ENCODE measurements at places on chromosomes 3 and 15.

- DNase-seq, result no peak
Observed at GRCh38 chr3:97350971-97351370, 413.6 kb upstream of the ARL6 start.

GRCh38 chr3:46947981-46948791 is 28.4 kb downstream of the CCDC12 start:
- DNase-seq, result no peak

DNA sequence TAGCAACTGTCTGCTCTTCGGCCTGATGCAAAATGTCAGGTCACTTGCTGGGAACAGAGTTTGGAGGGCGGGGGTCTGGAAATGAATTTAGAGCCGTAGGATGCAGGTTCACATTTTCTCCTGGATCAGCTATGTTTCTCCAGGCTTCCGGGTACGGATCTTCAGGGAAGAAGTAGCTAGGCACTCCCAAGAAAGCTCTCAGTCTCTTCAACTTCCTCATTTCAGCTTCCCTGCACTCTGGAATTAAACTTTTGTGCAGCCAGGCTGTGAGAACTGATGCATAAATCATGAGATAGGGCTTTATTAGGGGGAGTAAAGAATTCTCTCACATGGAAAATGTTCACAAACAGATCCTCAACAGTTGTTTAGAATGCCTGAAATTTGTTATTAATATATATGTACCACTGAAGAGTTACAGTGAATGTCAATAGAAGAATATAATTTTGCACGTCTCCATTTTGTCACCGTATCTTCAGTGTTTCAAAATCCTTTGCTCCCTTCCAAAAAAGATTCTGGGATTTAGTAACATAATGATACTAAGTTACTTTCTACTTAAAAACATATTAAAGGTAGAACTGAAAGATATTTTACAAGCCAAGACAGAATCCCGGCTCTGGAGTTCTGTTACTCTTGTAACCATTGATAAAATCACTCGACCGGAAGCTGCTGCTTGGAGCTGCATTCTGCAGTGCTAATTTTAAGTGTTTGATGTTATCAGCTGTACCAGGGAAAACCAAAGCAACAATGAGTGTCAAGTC is 178.5 kb upstream of the P2RY1 start:
- DNase-seq, result no peak

DNA sequence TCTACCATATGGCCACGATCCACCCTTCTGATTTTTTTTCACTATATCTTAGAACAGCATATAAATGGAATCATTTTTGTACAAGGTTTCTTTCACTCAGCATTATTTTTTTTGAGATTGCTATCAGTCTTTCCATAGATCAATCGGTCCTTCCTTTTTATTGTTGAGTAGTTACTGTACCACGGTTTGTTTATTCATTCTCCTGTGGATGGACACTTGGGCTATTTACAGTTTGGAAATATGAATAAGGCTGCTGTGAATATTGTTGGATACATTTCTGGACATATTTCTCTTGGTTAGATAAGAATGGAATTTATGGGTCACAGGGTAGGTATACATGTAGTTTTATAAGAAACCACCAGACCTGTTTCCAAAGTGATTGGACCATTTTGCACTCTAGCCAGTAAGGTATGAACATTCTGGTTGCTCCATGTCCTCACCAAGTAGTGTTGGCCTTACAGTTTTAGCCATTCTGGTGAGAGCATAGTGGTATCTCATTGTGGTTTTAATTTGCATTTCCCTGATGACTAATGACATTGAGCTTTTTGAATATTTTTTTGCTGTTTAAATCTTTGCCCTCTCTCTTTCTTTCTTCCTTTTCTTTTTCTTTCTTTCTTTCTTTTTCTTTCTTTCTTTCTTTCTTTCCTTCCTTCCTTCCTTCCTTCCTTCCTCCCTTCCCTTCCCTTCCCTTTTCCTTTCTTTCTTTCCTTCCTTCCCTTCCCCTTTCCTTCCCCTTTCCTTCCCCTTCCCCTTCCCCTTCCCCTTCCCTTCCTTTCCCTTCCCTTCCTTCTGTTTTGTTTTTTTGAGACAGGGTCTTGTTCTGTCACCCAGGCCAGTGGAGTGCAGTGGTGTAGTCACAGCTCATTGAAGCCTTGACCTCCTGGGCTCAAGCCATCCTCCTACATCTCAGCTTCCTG is 49.2 kb downstream of the LRRK1 start:
- DNase-seq, result no peak

DNA sequence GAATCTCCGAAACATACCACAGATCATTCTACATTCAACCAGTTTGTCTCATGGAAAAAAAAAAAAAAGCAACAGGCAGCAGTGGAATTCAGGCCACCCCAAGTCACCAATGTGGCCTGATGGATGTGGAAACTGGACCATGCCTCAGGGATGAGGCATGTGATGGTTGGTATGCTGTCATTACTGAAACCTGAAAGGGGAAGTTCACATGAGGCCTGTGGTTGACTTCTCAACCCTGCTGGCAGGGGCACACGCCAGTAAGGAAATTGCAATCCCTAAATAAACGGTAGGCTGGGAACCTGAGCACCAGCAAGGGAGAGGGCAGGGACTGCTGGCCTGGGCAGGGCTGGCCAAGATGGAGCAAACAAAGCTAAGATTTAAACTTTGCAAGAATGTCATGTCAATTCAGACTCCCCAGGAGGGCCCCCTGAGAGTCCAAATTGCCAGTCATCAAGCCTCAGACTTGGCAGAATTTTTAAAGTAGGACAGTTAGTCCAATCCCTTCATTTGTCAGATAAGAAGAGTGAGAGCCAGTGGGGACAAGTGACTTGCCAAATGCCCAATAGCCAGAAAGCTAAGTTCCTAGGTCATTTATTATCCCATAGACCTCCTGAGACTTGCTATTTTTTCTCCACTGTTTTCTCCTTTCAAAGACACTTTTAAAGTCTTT is 310.4 kb downstream of the ERC2 start:
- no peak for DNase-seq

GRCh38 chr15:48681353-48681752 is 35.8 kb upstream of the FBN1 start:
- no peak for DNase-seq

DNA sequence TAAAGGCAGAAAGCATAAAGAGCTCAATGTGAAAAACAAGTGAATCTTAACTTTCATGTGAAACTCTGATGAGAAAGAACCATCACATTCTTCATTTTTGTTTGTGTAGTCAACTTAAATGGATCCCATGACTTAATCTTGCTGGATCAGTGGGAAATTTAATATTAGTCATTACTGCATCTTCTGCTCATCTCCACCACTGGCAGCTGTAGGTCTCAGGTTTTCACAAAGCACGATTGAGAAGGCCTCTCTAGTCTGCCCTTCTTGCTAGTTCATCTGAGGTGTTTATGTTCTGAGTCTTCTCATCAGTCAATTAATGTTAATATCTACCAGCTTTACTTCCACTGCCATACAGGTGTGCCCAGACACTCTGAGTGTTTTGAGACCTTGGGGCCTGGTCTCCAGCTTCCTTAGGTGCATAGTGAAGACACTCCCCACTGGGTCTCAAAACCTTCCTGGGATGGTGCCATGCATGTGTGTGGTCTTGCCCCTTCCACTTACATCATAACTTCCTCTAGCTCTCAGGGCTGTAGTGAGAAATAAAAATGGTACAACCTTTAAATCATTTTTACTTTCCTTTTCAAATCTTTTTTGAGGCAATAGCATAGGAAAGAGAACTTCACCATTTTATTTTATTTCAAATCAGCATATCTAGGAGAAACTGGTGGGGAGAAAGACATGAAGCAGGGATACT is 421.6 kb upstream of the CBLB start:
- no peak for DNase-seq

DNA sequence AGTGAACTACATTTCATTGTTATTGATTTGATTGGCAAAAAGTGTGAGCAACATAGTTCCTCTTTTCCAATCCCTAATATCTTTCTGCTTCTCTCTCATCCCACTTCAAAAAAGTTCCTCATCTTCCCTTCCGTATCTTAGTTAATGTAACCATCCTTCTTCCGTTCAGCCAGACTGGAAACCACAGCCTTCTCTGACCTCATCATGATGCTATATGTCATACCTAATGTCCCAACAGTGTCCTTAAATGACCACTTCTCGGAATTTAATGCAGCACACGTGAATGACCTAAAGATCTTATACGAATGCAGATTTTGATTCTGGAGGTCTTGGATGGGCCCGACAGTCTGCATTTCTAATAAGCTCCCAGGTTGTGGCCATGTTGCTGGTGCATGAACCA is 320.3 kb upstream of the SATB1 start:
- no peak for DNase-seq

DNA sequence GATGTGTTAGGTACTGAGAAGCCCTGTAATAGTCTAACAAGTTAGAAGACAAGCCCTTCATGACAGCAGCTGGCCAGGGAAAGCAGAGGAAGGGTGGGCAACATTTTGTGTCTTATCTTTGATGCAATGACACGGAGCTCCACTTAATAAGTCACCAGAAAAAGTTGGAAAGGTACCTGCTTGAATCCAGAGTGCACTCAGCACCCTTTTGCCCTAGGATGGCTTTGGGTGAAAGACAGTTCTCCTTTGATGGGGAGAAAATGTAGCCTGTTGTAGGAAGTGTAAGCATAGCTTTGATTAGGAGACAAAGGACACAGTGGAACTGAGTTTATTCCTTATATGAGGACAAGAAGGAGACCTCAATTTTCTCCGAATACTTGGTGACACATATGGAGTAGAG is 137.0 kb downstream of the ARPP21 start:
- DNase-seq, result no peak

GRCh38 chr15:74193299-74193718 is 9.3 kb downstream of the STRA6 start:
- no peak for DNase-seq

DNA sequence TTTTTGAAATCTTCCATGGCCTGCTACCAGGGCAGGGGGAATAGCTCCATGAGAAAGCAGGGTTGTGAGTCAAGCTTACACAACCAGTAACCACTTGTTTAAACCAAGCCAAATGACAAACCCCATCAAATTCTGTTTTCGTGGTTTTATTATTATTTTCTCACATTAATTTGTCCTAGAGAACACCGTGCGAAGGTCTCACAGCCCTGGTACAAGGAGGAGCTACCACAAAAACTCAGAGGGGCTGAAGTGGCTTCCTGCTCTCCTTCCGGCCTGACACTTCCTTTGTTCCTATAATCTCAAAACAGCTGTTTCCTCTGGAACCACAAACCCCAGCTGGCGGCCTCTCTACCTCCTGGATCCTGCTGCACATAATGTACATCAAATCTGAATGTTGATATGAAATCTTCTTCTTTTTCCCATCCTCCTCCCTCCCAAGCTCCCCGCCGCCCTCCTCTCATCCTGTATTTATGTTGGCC is 375.9 kb downstream of the MCTP2 start:
- no peak for DNase-seq

- DNase-seq, result peak; percentile 40
Observed at GRCh38 chr3:132535575-132536441, 61.3 kb upstream of the ACKR4 start.

GRCh38 chr3:102090721-102091045 is 241.4 kb downstream of the NFKBIZ start:
- DNase-seq, result no peak

GRCh38 chr15:64623347-64623996 is 151.9 kb downstream of the RBPMS2 start:
- DNase-seq, result no peak

DNA sequence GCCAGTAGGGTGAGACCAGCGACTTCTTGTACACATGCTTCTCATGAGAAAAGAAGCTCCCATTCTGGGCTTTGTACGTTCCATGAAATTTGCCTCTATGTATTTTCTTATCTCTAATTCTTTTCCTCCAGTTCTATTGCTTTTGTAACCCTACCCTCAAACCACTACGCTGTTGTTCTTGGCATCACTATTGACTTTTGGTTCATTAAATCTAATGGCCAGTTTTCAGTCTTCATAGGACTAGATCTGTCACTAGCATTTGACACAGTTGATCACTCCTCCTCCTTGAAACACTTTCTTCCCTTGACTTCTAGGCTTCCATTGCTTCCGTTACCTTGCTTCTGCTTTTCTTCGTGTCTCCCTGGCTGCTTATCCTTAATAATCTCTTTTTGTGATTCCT is 121.7 kb upstream of the GOLGA6L4 start:
- DNase-seq, result no peak

- DNase-seq, result no peak
Observed at GRCh38 chr3:126947429-126947828, 35.5 kb upstream of the PLXNA1 start.

DNA sequence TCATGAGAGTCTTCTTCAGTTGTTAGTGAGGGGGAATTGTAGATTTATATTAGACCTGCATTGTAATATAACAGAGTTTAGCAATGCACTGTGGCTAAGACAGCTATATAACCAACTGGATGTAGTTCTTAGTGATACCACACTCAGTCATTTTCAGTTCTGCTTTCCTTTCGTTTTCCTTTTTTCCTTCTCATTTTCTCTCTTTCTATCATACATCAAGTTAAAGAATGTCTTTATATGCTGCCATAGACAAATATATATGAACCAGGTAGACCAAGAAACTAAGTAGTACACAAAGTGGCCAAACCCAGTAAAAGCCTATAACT is 43.7 kb upstream of the CD47 start:
- DNase-seq, result no peak

- DNase-seq, result no peak
Observed at GRCh38 chr3:186097317-186097662, 11.6 kb downstream of the ETV5 start.

- DNase-seq, result no peak
Observed at GRCh38 chr3:140085001-140085400, 150.0 kb downstream of the CLSTN2 start.

- no peak for DNase-seq
Observed at GRCh38 chr15:68352401-68353062, 75.0 kb downstream of the FEM1B start.

DNA sequence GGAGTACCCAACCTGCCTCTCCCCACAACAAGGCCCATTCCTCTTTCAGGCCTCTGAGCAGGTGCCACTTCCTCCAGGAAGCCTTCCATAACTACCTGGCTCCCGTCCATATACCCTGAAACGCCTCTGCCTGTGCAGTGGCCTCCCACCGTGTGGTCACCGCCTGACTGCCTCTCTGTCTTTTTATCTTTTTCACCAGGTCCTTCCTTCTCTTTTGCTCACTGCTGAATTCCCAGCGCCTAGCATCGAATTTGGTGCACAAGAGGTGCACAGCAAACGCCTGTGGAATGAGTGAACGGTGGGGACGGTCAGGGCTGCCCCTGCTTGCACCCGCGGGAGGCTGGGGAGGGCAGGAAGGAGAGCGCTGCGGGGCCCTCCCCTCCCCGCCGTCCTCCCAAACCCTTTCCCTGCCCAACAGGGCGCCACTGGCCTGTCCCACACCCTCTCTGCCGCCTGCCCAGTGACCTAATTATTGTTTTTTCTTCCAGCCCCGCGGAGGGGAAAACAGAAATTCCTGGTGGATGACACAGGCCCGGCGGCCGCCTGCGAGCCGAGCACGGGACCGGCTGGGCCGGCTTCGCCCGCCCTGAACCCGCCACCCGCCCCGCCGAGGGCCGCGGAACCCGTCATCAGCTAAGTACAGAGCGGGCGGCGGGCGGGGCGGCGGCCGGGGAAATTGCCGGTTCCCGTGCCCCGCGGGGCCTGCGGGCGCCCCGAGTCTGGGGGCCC is 140.1 kb downstream of the SMAD6 start:
- DNase-seq, result peak; percentile 53

GRCh38 chr3:4416961-4417360 is 50.1 kb downstream of the SUMF1 start:
- no peak for DNase-seq

Data from right renal pelvis (tissue), 4 donors.